ENCODE measurements at places on chromosomes 12 and 14.
A peak's percentile ranks its signal among the peaks of the same experiment; 100 is the strongest.

DNA sequence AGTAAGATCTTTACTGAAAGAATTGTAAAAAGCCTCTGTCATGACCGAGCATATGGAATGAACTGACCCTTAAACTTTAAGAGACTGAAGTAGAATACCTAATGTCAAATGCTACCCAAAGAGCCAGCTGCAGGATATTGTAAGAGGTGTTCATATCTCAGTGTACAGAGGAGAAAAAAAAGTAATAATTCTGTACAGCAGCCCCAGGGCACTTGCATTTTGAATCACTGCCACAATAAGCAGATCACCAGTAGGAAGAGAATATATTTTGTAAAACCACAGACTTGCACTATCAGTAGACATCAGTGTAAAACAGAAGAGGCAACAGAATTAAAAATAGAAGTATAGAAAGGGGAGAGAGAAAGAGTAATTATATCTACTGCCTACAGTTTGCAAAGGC, 162.6 kb downstream of the PPFIA2 start:
- no peak for DNase-seq

GRCh38 chr14:99266181-99267178, 5.5 kb downstream of the BCL11B start:
- peak; percentile 71 for DNase-seq

DNA sequence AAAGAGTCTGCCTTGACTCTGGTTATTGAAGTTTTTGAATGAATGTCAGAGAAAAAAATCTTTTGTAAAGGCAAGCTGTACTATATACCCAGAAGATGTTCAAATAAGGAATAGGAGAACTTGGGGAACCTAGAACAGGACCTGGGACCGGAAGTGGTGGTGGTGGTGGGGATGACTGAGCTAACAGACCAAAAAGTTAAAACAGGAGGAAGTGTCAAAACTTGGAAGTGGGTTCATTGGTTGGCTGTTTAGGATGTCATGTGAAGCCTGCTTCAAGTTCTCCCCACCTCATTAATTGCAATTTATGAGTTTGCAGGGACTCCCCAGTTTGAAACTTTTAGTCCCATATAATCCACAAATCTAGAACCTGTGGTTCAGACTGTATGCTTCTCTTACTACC, 26.2 kb downstream of the PLXNC1 start:
- DNase-seq = no peak

DNA sequence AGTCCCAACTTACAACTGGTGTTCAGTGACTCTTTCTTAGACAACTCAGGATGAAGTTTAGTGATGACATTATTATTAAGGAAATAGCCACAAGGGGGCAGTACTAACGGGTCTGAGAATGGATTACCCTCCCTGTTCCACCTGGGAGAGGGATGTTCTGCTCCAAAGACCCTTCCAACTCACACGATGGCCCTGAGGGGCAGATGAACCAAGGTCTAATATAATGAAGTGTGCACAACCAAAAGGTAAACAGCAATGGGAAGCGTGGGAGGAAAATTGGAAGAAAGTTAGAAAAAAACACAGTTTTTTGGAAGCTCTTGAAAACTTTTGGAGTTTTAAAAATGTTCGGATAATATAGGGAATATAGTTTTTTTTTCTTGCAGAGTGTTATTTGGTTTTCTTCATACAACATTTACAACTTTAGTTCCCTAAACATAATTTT, 24.0 kb downstream of the FGF6 start:
- DNase-seq = peak; percentile 53

GRCh38 chr12:99277591-99278379, 369.8 kb upstream of the GARIN6 start:
- DNase-seq = no peak

GRCh38 chr12:47107446-47107845, 27.7 kb upstream of the AMIGO2 start:
- DNase-seq = no peak

DNA sequence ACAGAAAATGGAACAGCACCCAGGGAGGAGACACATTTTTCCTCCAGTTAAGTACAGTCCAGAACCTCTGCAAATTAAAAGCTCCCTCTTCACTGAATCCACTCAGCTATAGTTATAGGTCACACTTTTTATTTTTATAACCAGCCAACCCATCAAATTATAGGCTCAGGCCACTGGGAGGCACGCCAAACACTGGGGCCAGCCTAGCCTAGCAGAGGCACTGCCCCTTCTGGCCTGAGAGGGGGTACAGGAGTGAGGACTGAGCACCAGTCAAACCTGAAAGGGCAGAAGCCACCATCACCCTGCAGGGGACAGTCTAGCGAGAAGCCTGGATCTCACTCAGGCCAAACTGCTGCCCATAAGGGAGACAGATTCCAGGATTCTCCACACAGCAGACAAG, 19.3 kb downstream of the FMNL3 start:
- no peak for DNase-seq

DNA sequence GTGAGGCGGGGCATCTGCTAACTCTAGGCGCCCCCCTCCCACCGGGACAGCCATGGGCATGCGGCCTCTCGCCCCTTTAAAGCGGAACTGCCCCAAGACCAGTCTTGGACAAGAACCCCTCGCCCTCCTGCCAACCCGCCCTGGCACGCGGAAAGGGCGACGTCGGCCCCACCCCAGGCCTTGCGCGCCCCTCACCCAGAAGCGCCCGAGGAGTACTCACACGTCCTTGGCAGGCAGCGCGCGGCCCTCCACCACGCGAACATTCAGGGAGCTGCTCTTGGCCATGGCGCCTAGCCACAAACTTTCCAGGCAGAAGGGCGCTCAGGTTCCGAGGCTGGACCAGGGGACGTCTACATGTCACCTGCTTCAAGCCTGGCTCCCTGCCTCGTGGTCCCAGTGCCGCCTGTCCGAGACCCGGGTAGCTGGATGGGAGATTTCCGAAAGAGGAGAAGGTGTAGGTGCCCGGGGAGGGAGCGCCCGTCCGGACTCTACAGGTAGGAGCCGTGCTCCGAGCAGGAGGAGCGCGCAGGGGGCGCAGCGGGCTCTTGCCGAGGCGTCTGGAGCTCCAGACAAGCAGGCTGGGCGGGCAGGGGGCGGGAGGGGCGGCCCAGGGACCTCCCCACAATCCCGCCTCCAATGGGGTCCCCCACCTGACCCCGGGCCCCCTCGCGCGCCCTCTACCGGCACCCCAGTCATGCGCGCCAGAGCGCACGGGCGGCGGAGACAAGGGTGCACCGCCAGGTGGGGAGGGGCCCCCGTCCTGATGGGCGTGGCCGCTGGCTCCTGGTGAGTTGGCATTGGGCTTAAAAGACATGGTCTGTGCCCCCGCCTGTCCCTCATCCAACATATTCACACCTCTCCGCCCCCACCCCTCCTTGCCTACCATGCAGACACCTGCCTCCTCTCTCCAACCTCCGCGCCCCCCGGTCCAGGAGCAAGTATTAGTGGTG, at the start of gene RASAL1:
RASAL1 (minus strand) TSS at position 584 of the 950 bp plus-strand sequence; CDS start at position 285, 299 bp downstream.
- DNase-seq = peak; percentile 97

- DNase-seq = no peak
Measured at GRCh38 chr12:42237853-42238239, 202 bp downstream of the YAF2 start.

DNA sequence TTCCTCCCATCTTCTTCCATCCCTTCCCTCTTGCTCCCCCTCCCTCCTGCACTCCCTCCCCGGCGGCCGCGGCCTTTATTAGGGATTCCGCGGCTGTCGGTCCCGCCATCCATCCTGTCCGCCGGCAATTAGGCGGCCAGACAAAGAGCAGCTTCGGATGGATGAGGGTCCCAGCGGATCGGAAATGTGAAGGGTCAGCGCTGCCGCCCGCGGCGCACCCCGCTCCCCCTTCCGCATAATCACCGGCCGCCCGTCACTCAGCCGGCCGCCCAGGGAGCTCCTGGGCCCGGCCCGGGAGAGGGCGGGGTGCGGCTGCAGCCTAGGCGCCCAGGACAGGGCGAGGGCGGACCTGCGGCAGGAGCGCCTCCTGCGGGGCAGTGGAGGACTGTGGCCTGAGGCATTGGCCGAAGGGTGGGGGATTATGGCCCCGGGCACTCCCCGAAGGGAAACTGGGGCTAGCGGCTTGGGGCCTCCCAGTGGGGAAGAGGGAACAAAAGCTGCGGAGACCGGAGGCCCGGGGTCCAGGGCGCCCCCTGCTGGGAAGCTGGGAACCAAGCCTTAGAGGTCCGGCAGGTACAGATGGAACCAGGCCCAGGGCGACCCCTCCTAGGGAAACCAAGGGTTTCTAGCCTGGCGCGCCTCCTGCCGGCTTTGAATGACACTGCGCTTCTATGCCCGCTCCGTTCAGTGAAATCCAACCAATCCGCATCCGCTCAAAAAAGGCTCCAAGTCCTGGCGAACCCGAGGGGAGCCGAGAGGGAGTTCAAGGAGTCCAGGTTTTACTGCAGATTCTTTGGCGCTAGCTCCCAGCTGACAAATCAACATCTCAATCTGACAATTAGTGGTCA, 4.4 kb upstream of the DNAJC22 start:
- peak; percentile 86 for DNase-seq

DNA sequence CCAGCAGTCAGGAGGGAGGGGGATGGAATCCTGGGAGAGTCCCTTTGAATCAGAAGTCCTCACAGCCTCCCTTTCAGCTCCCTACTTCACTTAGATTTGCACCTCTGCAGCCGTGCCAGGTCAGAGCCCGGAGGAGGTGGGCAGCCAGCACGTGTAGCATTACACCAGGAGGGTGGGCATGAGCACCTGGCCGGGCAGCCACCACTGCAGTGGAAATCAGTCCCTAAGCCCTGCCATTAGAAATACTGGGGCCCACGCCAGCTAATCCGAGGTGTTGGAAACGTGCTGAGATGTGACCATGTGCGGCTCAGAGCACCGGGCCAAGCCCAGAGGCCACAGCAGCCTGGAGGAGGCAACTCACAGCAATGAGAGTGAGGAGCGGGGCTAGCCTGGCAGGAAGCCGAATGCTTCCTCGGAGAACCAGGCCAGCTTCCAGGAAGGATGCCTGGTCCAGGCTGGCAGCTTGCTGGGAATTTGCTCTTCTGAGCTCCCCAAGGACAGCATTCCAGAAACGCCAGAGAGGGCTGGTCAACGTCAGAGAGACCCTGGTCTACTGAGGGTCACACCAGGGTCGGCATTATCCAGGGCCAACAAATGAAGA, 9.4 kb upstream of the CACNA2D4 start:
- DNase-seq = no peak

GRCh38 chr14:72350215-72350614, 418.0 kb downstream of the RGS6 start:
- peak; percentile 2 for DNase-seq

DNA sequence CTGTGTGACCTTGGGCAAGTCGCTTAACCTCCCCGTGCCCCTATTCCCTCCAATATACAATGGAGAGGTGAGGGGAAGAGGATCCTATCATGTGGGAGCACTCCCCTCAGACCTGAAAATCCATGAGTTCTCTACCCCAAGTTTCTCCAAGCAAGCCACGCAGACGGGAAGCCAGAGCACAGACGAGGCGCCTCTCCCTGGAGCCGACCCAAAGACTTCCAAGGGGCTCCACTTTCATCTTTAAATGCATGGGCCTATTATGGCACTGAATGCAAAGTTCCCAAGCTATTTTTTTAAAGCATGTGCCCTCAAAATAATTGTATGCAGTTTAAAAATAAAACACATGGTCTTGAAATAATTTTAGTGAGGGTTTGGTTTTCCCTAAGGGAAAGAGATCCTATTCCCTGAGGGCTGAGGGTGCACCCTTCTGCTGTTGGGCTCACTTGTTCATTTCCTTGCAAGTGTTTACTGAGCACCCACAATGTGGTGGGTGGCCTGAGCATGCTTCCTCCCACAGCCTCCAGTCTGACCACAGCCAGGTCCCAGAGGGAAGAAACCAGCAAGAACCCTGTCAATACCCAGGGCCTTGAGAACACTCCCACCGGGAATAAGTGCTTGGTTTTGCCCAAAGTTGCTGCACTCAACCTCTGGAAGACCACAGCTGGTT, 14.6 kb downstream of the CMKLR1 start:
- no peak for DNase-seq

GRCh38 chr14:47439953-47440352, 235.5 kb downstream of the MDGA2 start:
- no peak for DNase-seq

GRCh38 chr14:34113005-34113511, 162.2 kb upstream of the EGLN3 start:
- DNase-seq = no peak

DNA sequence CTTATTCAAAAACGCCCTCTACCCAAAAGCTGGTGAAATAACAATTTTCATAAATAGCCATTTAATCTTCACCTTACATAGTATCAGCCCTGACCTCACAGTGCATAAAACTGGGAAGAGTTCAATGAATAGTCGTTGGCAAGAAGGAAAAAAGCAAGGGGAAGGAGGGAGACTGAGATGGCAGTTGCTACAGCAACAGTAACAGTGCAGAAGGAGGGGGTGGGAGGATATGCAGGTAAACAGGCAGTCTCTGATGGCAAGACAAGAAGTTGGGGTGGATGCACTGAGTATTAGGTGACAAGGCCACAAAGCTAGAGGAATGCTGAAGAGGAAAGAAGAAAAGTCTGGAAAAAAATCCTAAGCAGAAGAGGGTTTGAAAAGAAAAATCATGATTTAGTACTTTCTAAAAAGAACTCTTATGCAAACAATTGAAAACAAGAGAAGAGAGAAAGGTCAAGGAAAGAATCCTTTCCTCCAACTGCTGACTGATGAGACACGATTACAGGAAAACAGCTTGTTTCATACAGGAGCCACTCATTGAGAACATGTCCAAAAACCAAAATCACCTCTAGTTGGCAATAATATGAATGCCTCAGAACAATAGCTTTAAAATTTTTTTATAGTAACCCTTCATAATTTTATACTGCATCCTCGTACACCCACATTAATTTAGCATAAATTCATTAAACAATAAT, 56.0 kb downstream of the DCAF5 start:
- no peak for DNase-seq

DNA sequence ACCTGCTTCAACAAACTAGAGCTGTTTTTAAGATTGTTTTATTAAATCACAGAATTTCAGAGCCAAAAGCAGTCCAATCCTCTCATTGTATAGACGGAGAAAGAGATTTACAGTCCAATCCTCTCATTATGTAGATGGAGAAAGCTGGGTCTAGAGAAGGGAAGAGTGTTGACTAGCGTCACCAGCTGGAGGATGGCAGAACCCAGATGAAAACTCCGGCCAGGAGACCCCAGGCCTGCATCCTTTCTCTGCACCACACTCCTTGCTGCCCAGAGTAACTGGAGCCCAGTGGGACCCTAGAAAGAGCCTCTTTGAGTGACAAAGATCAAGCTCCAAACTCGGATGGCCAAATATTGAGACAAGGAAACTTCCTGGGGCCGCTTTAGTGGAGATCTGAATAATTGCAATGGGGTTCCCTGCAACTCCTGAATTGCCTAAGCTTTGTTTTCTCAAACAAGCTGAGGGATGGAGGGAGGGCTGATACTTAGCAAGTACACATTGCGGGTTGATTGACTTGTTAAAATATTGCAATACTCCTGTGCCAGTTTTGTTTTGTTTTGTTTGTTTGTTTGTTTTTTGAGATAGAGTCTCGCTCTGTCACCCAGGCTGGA, 12.5 kb downstream of the AMDHD1 start:
- no peak for DNase-seq
